ENCODE measurements at places on chromosomes 2 and 18.

GRCh38 chr2:1837458-1837857, 93.1 kb upstream of the PXDN start:
- DNase-seq: no peak

DNA sequence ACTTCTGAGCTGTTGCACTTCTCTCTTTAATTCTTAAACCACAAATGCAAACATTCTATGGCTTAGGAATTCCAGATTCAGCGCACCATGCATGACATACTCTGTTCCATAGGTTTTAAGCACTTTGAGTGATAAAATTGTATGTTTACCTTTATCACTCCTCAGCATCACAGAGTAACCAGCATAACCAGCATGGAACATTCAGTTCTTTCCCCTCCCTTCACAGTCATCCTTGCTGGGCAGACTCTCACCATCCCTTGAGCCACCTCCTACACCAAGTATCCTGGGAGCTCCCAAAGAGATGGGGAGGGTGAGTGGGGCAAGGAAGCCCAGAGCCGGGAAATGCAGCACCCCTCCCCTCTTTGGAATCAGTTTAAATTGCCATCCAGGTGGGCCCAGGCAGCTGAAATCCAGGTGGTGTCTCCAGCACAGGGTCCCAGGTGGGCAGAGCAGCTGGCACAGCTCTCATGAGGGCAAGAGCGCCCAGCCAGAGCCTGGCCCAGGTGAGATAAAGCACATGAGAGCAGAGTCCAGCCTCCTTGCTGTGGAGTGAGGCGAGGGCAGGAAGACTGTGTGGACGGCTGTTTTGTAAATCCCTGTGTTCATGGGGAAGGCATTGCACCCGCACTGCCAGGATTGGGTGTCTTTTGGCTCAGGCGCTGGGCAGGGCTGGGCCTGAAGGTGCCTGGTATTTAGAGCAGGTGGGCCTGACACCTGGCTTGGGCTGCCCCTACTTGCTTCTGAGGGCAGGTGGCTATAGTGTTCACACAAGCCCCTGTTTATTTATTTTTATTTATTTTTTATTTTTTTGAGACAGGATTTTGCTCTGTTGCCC, 36.8 kb downstream of the LAMA3 start:
- no peak for DNase-seq

- no peak for DNase-seq
Measured at GRCh38 chr18:22694954-22695353, 238.2 kb upstream of the RBBP8 start.

DNA sequence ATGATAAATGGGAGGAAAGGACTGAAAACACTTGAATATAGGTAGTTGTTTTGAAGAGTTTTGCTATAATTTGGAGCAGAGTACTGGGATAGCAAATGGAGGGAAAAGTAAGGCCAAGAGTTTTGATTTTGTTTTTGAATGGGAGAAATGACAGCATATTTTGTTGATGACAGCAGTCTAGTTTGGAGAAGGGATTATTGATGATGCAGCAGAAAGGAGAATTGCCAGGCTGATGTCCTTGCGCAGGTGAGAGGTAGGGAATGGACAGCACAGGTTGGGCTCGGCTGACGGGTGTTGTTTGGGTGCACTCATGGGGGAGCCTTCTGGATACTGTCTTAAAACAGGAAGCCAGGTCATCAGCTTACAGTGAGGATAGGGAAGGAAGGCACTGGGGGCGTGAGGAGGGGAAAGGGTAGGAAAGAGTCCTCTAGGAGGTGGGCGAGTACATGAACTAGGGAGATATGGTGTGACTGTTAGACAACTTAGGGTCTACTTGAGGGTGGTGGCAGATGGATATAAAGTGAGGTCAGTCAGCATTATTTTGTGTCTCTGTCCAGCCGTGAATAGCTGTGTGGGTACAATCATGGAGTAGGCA, 10.4 kb downstream of the NCAPH start:
- DNase-seq: no peak

DNA sequence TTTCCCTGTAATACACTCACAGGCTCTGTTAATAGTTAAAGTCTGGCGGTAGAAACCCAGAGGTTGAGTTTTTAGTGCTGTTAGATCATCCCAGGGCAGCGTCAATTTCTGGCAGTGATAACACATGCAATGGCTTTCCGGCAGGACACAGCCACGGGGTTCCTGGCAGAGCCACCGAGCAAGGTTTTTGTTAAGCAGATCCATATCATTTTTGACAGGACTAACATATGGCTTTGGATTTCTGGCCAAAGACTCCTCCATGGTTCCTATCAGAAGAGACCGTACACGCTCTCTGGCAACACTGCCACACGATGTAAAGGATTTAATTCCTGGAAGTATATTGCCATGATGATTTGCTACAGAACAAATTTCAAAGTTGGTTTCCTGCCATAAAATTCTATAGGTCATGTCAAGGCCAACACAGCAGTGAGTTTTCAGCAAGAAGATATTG, 854.3 kb downstream of the LRRTM4 start:
- DNase-seq: no peak

All from stimulated activated CD8-positive, alpha-beta memory T cell treated with anti-CD3 and anti-CD28 coated beads, Interleukin-4, amount 100 ng/mL, for 4 hours (primary cell).